ENCODE measurements at places on chromosomes 6 and 20.
A peak's percentile ranks its signal among the peaks of the same experiment; 100 is the strongest.

GRCh38 chr6:109091314-109092024 lies 3.2 kb downstream of the SESN1 start:
- DNase-seq: no peak

DNA sequence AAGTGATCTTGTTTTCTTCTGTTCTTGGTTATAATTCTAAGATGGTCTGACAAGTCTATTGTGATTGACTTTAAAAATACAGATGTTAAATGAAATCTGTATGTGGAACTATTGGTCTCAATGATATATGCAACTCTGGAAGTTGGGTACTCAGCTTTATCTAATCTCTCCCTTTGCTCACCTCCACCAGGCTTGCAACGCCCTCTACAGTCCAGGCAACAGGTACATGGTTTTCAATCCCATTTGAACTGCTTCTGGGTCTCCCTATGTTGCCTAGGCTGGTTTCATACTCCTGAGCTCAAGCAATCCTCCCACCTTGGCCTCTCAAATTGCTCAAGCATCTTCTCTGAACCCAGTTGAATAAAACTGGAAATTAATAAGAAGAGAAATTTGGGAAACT lies 25.6 kb upstream of the HLA-DQB1 start:
- peak; percentile 71 for DNase-seq

GRCh38 chr6:160595838-160596832 lies 67.9 kb downstream of the LPA start:
- no peak for DNase-seq

DNA sequence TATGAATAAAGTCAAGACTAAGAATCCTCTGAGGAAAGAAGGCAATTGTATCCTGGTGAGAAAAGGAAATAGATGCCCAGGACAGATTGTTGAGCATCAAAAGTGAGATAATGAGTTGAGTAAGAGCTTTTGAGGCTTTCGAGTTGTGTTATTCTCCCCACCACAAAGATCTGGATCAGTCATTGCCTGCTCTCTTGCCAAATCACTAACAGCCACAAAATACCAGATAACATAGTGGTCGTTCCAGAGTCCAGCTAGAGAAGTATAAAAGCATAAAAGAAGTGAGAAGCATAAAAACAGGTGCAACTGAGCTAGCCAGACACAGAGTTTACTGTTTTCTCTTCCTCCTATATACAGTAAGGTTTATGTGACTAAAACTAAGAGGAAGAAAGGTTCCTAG lies 4.9 kb downstream of the SPINT4 start:
- no peak for DNase-seq

DNA sequence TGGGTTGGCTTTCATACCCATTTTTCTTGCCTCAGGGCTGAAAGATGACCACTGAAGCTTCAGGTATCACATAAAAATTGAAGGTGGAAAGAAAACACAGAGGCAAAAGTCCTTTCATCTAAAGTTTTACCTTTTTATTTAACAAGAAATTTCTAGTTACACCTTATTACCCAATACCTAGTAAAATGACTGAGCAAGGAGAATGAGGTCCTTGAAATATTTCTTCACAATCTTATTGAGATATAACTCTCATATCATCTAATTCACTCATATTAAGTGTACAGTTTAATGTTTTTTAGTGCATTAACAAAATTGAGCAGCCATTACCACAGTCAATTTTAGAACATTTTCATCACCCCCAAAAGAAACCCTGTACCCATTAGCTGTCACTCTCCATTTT lies 112.9 kb upstream of the ADTRP start:
- DNase-seq: no peak

DNA sequence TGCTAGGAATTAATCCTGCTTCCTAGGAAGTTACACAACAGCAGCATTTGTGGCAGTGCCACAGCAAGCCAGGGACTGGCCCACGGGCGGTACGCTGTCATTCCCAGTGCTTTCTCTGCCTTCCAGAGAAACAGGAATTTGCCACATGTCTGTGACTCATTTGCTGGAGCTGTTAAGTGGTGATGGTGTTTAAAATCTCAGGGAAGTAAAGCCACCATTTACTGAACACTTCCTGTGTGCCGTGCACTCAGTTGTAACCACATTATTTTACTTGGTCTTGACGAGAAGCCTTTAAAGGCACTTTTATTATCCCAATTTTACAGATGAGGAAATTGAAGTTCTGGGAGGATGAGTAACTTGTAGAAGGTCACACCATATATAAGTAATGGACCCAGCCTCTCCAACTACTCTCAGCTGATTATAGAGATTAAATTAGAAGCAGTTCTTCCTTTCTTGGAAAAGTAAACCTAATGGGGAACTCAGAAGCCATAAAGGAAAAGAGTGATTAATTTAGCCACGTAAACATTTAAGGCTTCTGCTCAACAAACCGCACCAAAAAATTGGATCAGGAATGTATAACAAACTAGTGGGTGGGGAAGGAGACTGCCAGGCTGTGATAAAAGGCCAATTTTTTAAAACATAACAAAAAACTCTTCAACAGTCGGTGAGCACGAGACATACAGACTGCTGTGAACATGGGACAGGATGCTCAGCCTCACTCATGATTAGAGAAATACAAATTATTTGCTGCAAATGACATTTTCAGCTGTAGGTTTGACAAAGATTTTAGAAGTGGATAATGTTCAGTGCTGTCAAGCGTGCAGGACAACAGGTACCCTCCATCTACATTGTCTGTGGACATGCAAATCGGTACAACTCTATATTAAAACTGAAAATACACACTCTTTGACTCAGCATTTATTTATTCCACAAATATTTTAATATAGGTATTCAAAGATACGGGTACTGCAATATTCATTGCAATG lies 311.2 kb downstream of the NRN1 start:
- no peak for DNase-seq

- peak; percentile 22 for DNase-seq
These were observed 302.7 kb upstream of the ZFP64 start for GRCh38 chr20:52494244-52494643.

GRCh38 chr6:105519954-105520353 lies 117.1 kb upstream of the PREP start:
- no peak for DNase-seq

GRCh38 chr6:6823568-6824224 lies 235.2 kb downstream of the LY86 start:
- no peak for DNase-seq

DNA sequence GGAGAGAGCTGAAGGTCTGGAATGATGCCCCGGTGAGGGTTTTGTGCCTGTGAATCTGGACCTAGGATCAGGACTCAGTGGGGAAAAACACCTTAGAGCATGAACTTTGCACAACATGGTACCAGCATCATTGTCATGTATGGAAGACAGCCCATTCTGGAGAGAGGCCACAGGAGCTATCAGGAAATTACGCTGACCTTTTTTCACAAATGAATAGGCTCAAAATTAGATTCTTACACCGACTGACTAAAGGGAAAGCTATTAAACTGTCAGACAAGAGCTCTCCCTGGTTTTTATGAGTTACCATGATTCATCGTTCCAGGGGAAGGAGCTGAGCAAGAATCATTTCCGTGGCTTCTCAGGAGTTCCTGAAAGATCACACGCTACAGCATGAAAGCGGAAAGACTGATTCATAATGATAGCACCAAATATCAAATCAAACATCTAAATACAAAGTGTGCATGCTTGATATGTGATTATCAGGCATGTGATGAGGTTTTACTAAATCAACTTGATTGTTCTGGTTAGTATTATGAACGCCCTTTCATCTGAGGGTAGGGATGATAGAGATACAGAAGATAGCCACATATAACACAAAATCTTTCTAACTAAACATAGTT lies 224.9 kb upstream of the SMLR1 start:
- DNase-seq: peak; percentile 15

DNA sequence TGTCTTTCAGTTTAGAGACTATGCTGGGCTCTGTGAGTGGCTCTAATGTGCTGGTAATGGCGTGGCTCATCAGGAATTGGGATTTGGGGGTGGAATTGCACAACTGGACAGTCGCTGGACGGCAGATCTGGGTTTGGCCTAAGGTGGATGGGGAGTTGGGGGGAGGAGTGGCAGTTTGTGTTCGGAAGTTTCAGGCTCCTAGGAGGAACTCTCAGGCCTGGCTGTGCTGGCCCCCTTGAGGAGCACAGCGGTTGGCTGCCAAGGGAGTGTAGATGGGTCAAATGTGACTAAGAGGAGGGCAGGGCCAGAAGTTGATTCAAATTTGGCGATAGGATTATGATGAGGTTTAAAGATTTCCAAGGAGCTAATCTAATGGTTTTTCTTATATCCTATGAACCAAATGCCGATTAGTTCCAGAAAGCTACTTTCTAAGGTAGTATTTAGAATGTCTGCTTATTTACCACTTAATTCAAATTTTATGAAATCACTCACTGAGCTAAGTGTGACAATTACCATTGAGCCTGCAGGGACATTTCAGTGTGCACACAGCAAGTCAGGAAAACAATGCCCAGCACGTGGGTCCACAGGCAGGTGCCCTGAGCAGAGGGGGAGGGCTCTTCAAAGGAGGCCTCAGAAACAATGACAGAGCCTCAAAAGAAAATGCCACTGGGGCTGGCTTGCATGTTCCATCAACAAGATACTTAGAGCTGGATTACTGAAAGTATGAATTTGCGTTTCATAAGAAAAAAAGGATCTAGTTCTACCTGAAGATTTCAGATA lies 111.0 kb downstream of the GJA10 start:
- no peak for DNase-seq

- DNase-seq: no peak
These were observed 45.5 kb upstream of the RNF146 start for GRCh38 chr6:127221201-127221600.

DNA sequence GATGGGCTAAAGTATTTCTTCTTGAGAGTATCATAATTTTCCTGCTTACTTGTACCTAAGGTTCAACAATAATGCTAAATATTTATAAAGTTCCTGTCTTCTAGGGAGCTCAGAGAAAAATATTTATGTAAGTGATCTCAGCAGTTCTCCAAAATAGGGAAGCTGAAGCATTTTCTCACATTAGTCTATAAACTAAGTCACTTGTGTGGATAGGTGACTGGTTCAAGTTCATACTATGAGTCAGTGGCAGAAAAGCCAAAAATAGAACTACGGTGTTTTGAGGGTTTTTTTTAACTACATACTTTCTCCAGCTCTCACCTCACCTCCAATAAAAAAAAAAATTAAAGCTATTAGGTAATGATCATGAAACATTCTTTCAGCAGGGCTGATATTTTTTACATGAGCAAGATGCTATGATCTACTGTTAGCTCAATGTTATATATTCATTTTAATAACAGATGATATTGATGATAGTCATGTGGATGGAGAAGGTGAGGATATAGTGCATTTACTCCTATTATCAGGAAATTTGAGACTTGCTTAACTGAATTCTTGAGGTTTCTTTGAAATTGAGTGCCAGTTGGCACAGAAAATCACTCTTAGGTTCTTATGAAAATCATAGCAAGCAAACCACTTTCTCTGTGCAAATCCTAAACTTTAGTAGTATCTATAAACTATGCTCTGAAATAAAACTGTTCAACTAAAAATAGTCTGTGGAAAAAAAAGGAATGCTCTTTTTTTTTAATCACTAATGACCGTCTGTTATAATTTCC lies 4.1 kb upstream of the MOXD1 start:
- DNase-seq: no peak

- DNase-seq: no peak
These were observed 164.2 kb downstream of the SLC24A3 start for GRCh38 chr20:19376451-19377229.

GRCh38 chr6:32175711-32176475 lies at the start of gene AGPAT1:
Gene AGPAT1 (minus strand): TSS chr6:32176084. CDS start chr6:32171496, 4,588 bp downstream.
- peak; percentile 98 for DNase-seq

DNA sequence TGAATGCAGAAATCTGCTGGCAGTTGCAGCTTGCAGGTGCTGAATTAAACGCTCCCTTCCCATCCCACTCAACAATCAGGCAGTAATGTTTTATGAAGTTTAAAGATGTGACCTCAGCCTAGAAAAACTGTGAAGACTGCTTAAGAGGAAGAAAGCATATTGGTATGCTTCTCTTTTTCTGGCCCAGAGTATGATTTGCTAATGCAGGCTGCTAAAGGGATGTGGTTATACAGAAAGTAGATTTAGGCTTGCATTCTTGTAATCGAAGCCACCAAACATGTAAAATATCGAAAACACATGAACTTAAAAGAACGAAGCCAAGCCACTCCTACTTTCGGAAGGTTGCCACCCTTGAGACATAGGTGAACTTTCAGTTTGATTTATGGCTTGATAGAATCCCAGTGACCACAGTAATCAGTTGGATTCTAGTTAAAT lies 40.7 kb downstream of the MAP3K5 start:
- DNase-seq: no peak

DNA sequence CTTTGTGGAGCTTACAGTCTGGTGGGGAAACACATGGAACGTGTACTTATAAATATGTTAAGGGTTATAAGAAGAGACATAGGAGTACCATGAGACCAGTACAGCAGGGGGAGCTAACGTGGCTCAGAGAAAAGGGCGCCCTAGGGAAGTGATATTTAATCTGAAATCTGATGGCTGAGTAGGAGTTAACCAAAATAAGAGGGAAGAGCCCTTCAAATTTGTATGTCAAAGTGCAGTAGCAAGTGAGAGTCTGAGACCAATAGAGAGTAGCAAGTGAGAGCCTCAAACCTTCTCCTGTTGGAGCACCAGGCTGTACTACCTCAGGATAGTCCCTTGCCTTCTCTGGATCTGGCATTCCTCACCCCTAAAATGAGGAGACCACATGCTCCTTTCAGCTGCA lies 6.1 kb upstream of the PKIG start:
- peak; percentile 15 for DNase-seq

GRCh38 chr6:158947284-158947683 lies 52.7 kb downstream of the RSPH3 start:
- no peak for DNase-seq

DNA sequence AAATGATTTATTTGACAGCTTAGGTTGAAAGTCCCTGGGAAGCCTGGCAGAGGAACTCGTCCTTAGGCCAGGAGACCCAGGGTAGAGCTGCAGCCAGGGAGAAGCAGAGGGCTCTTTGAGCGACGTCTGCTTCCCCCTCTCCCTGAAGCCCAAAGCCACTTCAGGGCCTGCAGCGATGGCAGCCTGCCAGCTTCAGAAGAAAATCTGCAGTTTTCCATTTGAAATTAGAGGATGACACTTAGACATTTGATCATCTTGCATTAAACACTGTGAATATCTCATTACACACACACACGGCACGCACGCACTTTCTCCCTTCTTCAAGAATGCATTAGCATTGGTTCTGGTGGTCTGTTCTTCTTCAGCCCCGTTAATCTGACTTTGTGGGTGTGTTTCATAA lies 96.5 kb downstream of the PLEKHG1 start:
- no peak for DNase-seq

DNA sequence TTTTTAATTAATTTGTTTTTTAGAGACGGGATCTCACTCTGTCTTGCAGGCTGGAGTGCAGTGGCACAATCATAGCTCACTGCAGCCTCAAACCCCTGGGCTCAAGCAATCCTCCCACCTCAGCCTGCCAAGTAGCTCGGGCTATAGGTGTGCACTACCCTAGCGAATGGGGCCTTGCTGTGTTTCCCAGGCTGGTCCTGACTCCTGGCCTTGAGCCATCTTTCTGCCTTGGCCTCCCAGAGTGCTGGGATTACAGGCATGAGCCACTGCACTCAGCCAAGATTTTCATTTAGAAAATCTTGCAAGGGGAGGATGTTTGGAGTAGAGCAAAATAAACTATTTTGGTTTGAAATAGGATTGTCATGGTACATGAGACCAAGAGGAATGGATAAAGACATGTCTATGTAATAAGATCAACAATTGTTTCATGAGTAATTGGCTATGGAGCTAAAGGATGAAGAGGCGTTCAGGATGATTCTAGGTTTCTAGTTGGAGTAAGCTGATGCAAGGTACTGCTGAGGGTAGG lies 237.8 kb downstream of the UST start:
- DNase-seq: no peak
